ENCODE measurements at places on chromosomes 4 and X.

DNA sequence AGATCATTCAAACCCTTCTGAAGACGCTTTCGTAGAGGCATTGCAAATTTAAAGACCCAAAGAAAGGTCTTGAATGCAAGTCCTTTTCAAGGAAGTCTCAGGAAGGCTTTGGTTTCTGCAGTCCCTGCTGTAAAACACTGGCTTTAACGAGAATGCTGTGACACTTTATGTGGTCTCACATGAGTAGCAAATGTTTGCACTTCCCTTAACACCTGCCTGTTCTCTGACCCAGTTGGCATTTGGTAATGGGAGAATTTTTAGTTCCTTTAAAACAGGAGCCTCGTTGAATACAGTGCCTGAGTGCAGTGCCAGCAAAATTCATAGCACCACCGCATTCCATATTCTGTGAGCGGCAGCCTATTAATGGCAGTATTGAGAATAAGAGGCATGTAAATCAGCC, 330.5 kb upstream of the PRKX start:
- DNase-seq: no peak

DNA sequence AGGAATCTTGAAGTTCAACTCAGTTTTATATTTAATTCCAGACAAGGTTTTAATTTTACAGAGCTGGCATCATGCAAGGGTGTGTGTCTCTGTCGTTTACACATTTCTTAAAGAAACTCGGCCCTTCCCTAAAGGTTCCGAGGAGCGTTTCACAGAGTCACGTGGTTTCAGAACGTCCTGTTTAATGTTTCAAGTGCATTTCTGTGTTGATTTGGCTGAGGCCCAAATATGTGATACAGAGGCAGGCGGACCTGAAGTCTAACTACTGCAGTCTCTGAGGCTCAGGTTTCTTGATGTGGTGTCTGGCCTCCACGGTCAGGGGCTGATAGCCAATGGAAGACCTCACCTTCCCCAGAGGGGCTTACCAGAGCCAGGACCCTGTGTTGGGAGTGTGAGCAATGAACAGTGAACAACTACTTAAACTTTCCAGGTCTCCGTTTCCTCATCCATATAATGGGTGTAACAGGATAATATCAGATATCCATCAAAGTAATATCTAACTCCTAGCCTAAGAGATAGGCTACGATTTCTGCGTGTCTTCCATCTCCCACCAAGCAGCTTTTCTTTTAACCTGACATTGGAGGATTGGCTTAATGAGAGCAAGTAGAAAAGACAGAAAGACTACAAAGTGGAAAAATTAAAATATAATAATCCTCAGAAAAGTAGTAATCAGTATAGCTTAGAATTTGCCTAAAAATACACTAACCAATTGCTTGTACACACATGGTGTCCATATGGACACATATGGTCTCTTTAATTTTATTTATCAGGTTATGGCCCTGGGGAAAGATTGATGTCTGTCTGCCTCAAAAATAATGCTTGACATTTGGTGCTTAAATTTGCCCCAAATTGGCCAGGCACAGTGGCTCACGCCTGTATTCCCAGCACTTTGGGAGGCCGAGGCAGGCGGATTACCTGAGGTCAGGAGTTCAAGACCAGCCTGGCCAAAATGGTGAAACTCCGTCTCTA, 50.0 kb upstream of the TRIM2 start:
- DNase-seq: no peak

- DNase-seq: no peak
Observed at GRCh38 chrX:67545036-67545821, 1.4 kb downstream of the AR start.

DNA sequence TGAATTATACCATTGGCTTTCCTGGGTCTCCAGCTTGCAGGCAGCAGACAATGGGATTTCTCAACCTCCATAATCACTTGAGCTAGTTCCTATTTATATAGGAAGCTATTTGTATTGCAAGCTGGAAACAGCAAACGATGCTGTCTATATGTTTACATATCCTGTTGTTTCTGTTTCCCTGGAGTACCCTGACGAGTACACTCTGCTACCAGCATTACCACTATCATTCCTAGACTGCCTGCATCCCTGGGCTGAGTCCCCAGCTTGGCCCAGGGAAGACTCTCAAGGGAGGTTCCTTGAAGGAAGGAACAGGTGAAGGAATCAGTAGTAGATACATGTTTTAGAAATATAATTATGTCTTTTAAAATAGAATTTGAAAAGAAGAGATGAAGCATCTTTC, 81.4 kb downstream of the EVC2 start:
- no peak for DNase-seq

DNA sequence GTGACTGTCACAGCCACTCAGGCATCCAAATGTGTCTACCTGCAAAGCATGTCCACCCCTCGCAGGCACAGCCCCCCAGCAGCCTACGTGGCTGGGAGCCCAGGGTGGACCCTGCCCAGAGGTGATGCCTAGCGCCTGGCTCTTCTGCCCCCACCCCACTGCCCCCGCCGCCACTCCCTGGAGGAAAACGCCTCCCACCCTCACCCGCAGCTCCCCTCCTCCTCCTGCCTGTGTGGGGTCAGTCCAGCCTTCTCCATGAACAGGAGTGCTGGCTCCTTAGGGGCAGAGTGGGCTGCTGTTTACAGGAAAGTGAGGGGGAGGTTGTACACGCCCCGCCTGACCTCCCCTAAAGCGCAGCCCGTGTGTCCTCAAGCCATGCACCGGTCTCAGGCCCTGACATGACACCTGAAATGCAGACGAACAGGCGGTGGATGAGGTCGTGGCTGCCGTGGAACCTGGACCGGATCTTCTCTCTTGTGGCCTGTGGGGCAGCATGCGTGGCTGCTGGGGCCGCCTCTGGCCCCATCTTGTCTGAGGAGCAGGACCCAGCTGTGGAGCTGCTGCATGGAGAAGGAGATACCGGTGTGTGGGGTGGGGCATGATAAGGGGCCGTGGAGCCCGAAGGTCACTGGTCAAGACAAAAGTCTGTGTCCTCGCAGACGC, 11.9 kb upstream of the MXD4 start:
- DNase-seq: no peak

- no peak for DNase-seq
Observed at GRCh38 chr4:84503495-84504437, 4.7 kb upstream of the NKX6-1 start.

DNA sequence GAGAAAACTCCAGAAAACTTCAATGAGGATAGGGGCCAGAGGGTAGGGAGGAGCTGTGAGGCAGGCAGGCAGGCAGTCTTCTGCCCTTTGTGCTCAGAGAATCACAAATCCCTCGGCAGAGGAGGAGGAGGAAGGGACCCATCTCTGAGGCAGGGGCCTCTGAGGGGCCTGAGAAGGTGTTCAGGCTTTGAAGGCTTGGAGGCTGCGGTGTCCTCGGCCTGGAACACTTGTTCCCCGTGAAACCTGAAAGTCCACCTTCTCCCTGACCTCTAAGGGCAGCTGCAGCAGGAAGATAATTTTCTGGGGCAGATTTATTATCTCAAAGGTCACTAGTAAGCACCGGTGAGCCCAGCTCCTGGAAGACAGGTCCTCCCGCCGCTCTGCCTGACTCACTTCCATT, 200.3 kb upstream of the BCOR start:
- DNase-seq: no peak

DNA sequence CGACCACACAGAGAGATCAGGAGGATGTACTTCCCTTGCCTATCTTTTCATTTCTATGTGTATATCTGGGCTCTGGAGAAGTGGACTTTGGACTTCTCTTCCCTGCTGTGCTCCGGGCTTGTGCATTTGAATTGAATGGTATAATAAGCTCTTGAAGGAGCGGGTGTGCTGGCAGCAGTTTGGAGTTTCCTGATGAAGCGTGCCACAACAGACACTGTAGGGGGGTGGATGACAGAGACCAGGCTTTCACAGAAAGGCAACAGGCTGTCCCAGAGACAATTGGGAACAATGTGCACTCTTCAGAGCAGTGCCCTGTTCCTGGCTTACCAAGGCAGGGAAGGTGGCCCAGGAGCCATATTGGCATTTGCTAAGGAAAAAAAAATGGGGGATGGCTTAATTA, 170.1 kb downstream of the FRMPD4 start:
- DNase-seq: no peak

DNA sequence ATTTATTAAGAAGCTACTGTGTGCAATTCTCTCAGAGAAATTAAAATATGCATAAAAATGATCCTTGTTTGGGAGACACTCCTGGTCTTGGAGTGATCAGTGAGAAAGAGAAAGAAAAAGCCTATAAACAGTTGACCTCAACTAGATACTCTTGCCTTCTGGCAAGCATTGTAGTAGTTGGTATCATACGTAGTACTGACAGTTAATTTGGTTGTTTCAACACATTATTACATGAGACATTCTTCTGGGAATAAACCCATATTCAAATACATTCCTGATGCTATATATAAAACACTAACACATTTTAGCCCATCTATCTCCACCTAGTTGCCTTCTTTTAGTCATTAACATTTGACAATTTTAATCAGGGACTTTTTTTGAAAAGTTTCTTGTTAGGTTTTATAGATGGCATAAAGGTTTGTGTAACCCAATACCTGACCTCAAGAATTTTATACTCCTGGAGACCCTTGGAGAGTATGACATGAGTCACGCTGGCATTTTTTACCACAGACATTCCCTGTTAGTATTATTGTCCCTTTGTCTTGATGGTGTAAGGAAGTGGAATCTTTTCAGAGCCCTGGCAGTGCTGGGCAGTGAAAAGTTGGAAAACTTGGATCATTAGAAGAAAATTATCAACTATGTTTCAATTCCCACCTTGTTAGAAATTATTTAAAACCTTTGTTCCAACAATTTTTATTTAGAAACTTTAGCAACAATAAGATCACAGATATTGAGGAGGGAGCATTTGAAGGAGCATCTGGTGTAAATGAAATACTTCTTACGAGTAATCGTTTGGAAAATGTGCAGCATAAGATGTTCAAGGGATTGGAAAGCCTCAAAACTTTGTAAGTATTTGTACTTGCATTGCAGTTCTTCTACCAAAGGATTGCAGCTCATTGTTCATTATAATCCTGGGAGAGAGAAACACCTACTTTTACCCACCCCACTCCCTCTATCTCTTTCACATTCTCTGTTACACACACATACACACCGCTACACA, 167.1 kb upstream of the PACRGL start:
- no peak for DNase-seq

GRCh38 chrX:110056419-110056818, 53.5 kb downstream of the TMEM164 start:
- DNase-seq: no peak

- DNase-seq: no peak
Observed at GRCh38 chr4:3436798-3437581, 4.8 kb upstream of the HGFAC start.

GRCh38 chr4:173584506-173584905, 54.5 kb upstream of the HAND2 start:
- DNase-seq: no peak

- no peak for DNase-seq
Observed at GRCh38 chrX:17520016-17520615, 145.1 kb downstream of the NHS start.

- DNase-seq: no peak
Observed at GRCh38 chr4:140046543-140046942, 107.4 kb downstream of the MAML3 start.

- DNase-seq: no peak
Observed at GRCh38 chr4:143240939-143241679, 56.4 kb downstream of the USP38 start.

GRCh38 chr4:89067417-89067816, 10.4 kb upstream of the FAM13A start:
- DNase-seq: no peak

DNA sequence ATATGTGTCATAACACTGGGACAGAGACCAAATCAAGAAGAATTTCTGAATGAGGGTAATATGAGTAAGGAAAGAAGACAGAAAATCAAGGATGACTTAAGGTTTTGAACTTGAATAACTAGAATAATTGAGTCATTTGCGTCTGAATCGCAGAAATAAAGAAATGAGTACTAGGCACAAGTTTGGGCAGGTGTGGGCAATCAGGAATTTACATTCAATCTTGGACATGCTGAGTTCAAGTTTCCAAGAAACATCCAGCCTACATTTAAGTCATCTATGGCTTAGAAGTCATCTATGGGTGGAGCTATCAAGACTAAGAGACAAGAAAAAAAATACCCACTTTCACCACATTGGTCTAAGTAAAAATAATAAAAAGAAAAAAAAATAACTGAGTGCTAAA, 30.4 kb upstream of the WDR44 start:
- DNase-seq: no peak

DNA sequence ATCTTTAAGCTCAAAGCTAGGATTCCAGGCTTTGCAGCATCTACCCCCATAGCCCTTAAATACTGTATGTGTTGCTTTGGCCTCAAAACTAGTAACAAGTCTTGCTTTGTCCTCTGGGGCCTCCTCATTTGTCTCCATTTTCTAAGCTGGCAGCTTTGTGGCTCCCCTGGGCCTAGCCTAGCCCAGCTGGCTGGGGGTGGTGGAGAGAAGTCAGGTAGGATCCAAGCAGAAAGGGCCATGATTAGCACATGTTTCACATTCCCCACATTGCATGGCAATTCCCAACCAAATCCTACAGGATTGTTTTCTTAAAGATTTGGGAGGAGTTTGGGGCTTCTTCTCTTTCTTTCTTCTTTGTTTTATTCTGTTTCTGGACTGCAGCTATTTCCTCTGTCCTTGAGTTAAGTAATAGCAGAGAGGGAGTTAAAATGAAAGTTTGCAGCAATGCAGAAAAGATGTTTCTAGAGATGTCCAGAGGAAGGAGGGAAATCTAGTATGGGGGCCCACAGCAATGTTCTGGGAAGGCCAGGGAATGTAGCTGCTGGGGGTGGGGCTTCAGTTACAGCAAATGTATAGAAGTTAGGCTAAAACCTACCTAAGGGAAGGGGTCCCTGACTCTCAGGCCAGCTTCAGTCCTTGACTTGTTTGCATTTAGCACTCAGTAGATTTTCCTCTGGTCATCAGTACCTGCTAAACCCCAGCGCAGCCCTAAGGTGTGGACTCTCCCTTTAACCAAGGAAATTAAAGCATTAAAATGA, 92.1 kb downstream of the SHROOM4 start:
- DNase-seq: no peak

GRCh38 chr4:78423790-78424189, 127.8 kb upstream of the ANXA3 start:
- DNase-seq: no peak

DNA sequence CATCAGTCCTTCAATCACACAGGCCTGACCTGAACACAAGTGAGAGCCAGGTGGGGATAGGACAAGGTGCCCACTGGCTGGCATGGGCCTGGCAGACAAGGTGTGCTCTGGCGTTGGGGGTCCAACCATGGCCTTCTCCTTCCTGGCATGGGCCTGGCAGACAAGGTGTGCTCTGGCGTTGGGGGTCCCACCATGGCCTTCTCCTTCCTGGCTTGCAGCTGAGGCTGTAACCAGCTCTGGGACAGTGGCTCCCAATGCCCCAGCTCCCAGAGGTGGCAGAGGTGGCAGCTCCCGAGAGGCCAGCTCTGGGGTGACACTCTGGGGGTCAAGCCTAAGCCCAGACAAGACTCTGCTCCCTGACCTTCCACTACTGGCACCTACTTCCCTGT, 62.6 kb downstream of the JAKMIP1 start:
- DNase-seq: no peak
